Activated T-helper 1 cell treated with Interleukin-2 at 50 U/mL for 16 hours (primary cell): ENCODE measurements at places on chromosomes 12 and 14.

GRCh38 chr12:129096184-129096583, 242.9 kb downstream of the GLT1D1 start:
- no peak for DNase-seq

DNA sequence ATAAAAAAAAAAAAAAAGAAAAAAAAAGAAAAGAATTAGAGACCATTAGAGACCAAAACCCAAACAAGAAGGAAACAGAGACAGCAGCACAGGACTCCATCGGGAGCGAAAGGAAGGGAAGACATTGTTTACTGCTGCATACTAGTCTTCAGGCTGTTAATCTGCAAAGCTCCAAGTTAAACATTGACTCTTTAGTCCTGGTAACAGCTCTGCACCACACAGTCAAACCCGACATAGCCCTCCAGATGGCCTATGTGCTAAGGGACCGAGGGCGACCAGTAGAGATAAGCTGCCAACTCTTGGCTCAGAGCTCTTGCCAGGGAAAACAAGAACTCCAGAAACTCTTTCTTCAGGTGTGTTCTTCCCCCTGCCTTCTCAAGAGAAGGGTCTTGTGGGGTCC, 7.8 kb downstream of the P2RX4 start:
- DNase-seq, result no peak

GRCh38 chr12:64625243-64626077, 15.2 kb downstream of the RASSF3 start:
- no peak for DNase-seq

GRCh38 chr12:42741771-42742510, 152.4 kb upstream of the PRICKLE1 start:
- no peak for DNase-seq

DNA sequence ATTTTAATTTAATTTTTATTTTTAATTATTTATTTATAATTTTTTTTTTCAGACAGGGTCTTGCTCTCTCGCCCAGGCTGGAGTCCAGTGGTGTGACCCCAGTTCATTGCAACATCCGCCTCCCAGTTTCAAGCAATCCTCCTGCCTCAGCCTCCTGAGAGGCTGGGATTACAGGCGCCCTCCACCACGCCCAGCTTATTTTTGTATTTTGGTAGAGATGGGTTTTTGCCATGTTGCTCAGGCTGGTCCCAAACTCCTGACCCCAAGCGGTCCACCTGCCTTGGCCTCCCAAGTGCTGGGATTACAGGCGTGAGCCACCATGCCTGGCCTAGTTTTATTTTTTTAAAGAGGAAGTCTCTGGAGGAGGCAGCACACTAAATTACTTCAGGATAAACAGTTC, 13.7 kb upstream of the PEBP1 start:
- DNase-seq, result no peak

GRCh38 chr12:15684896-15685658, 104.1 kb downstream of the EPS8 start:
- DNase-seq, result no peak

- DNase-seq, result no peak
Measured at GRCh38 chr12:101490286-101490920, 15.3 kb downstream of the SPIC start.

DNA sequence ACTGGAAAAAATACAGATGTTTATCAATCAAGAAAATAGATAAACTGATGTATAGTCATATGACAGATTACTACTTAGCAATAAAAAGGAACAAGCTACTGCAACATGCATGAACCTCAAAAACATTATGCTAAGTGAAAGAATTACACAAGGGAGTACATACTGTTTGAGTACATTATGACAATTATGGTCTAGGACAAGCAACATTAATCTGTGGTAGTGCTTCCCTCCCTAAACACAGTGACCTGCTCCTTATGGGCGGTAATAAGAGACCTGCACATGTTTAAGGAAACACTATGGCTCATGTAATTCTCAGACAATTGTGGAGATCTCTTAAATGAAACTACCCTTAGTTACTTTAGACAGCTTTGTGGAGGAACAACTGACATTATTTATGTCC, 421.2 kb upstream of the FBXO33 start:
- no peak for DNase-seq

DNA sequence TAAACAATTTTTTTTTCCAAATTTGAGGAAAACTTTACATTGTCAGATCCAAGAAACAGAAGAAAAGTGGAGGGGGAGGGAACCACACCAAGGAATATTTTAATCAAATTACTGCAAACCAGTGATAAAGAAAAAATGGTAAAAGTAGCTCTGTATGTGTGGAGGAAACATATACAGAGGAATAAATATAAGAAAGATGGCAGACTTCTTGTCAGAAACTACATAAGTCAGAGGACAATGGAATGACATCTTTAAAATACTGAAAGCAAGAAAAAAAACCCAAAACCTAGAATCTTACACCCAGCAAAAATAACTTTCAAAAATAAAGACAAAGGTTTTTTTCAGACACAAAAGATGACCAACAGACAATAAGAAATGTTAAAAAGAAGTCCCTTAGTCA, 10.2 kb upstream of the LLPH start:
- no peak for DNase-seq

- DNase-seq, result no peak
Measured at GRCh38 chr12:125734137-125734536, 668.9 kb downstream of the AACS start.

DNA sequence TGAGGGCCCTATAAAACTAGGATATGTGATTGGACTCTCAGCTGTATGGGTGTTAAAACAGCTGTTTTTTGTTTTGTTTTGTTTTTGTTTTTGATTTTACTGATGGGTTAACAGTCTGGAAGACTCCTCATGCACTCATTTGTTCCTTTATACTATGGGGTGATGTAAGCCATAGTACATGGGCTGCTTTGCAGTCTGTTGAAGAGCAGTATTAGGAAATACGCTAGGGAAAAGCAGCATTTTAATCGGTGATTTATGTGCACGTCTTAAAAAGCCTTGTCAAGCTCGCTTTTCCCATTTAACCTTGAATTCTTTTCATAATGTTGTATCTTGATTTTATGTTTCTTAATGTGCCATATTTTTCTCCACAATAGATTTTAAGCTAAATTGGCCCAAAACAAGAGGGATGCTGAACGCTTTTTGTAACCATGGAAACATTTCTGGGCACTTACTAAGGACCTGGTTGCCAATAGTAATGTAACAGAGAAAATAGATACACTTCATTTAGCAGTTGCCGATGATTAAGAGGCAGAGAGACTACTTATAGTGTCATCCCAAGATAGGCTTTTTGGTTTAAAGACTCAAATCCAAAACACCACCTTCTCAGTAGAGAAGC, 244.0 kb downstream of the SNAPC1 start:
- no peak for DNase-seq

DNA sequence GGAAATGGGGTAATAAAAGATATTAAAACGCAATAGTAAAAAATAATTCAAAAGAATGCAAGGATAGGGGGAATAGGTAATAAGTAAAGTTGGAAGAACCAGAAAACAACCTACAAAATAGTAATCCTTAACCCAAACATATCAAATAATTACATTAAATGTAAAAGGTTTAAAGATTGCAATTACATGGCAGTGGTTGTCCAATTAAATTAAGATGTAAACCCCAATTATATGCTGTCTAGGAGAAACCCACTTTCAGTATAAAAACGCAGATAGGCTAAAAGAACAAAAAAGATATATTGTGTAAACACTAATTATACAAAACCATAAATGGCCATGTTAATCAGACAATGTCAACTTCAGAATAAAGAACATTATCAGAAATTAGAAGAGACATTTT, 247.3 kb downstream of the SLC25A21 start:
- no peak for DNase-seq

DNA sequence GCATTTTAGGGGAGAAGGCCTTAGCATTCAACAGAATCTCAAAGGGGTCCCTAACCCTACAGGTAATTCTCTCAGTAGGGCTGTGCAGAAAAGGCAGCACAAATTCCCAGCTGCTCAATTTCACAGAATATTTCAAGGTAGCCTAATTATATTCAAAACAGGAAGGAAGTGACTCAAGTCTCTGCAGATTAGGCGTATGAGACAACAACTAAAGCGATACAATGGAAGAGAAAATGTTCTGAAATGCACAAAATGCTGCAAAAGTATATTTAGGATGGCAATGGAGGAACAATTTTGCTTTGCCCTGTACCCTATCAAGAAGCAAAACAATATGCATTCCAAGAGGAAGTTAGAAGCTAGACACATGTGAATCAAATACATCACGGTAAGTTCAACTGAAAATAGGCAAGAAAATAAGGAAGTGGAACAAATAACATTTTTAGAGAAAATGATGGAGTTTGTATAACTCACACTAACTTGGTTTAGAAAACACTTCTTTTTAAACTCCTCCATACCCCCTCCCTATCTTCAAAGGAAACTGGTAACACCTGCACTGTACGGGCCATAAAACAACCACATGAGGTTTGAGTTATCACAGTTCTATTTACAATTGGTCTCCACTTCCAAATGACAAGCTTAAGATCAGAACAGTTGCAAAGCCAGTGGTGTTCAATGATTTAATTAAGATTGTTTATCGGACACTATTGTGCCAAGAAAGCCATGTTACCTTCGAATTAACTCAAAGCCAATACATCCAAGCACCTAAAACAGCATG, 1.6 kb downstream of the GIT2 start:
- no peak for DNase-seq

DNA sequence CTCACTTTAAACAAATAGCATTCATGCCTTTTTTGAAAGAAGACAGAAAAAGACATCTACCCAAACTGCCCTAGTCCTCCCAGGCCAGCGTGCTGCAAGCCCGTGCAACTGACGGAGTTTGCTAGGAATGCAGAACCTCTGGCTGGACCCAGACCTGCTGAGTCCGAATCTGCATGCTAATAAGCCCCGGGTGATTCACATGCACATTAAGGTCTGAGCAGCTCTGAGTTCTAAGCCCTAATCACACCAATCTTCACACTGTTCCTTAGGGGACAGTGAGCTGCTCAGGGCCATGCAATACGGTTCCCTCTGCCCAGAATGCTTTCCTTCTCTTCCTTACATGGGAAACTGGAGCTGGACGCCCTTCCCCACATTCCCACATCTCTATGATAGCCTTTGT, 25.2 kb downstream of the HAL start:
- no peak for DNase-seq

- DNase-seq, result no peak
Measured at GRCh38 chr12:93722835-93723567, 45.8 kb downstream of the CRADD start.
